ENCODE measurements at places on chromosomes 2 and 18. TPM values are rescaled to one million over a fixed set of nuclear protein-coding genes. Genes with fewer than 3 reads are reported as not detected.

DNA sequence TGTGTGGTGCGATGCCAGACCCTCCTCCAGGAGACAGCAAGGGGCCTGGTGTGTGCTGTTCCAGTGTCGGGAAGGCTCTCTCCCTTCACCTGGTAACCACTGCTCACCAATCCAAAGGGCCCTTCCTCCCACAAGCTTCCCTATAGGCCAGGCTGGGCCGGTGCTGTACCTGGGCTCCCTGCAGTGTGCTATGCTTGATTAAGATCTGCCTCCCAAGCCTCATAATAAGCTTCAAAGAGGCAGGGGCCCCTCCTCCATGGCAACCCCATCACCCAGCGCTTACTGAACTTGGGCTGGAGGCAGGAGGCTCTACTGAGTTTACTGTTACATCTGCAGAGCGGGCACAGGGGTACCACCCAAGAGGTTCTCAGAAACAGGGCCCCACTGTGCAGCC, 4.5 kb upstream of the MAL start:
- H3K4me1 ChIP-seq: no peaks in the 10 kb centered on the region
- no peak for DNase-seq
- H3K27me3 ChIP-seq: peaks cover 5% of the 10 kb centered on the region
- H3K36me3 ChIP-seq: no peaks in the 10 kb centered on the region
- H3K27ac ChIP-seq: no peak overlapping the region

DNA sequence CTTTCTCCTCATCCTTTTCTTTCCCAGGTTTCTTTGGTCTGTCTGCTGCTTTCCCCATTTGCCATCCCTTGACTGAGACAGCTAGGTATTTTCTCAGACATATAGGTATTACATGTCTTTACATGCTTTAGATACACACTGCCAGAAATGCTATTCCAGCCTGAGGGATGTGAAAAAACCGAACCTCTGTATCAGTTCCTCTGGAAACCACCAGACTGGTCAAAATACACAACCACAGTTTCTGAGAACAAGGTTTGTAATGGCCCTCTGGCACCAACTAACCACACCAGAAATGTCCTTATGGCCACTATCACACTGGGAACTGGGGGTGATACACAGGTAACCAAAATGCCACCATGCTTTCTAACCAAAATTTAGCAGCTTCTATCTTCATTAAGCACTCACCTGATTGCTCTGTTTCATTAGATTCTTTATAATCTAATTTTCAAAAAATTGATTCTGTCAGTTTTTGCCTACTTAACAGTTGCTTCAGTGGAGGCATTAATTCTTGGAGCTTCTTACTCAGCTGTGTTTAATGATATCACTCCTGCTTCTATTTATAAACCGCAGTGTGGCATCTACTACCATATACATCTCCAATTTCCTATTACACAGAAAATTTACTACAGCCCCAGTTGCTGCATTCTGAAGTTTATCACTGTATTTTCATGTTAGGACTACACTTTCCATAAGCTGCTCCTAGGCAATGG, 243.5 kb downstream of the WDPCP start:
- no peaks in the 10 kb centered on the region for H3K4me1 ChIP-seq
- no peak overlapping the region for H3K4me3 ChIP-seq
- H3K27ac ChIP-seq: no peak overlapping the region
- no peaks in the 10 kb centered on the region for H3K36me3 ChIP-seq
- no peaks in the 10 kb centered on the region for H3K27me3 ChIP-seq
- DNase-seq: no peak

The TDRD15 gene
- not detected for total RNA-seq

- no peak overlapping the region for H3K4me3 ChIP-seq
- peaks cover 13% of the 10 kb centered on the region for H3K4me1 ChIP-seq
- H3K27ac ChIP-seq: no peak overlapping the region
- no peaks in the 10 kb centered on the region for H3K27me3 ChIP-seq
- H3K36me3 ChIP-seq: no peaks in the 10 kb centered on the region
Observed at GRCh38 chr2:28979041-28979440, 2.1 kb upstream of the TOGARAM2 start.

- no peaks in the 10 kb centered on the region for H3K27me3 ChIP-seq
- no peaks in the 10 kb centered on the region for H3K36me3 ChIP-seq
- no peak overlapping the region for H3K27ac ChIP-seq
- DNase-seq: no peak
Observed at GRCh38 chr2:187943772-187944369, 347.8 kb upstream of the GULP1 start.

DNA sequence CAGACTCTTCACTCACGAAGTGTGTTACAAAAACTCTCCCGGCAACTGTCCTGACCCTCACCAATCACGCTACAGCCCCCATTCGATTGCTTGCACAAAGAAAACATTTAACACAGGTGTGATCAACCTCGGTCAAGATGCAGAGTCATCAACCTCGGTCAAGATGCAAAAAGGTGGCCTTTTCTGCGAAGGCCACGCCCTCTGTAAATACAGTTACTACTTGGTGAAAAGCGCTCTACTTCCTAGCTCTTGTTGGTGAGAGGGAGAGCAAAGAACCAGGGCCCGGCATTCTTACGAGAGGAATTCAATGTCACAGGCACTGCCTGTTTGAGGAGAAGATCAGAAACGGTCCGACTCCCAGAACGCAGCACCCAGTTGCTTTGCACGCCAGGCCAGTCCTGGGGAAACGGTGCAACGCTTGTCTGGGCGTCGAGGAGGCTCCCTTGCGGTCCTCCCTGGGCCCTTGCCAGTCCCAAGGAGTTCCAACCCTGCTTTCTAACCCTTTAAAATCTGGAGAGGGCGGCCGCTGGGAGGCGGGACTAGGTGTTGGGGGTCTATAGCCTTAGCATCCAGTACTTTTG, 1.9 kb downstream of the PIEZO2 start:
- H3K27me3 ChIP-seq: peaks cover 5% of the 10 kb centered on the region
- no peaks in the 10 kb centered on the region for H3K36me3 ChIP-seq
- no peaks in the 10 kb centered on the region for H3K4me1 ChIP-seq
- DNase-seq: no peak
- no peak overlapping the region for H3K4me3 ChIP-seq
- no peak overlapping the region for H3K27ac ChIP-seq

The CAPG gene
- total RNA-seq: 202 TPM

The RELCH gene
- 19.5 TPM for total RNA-seq

DNA sequence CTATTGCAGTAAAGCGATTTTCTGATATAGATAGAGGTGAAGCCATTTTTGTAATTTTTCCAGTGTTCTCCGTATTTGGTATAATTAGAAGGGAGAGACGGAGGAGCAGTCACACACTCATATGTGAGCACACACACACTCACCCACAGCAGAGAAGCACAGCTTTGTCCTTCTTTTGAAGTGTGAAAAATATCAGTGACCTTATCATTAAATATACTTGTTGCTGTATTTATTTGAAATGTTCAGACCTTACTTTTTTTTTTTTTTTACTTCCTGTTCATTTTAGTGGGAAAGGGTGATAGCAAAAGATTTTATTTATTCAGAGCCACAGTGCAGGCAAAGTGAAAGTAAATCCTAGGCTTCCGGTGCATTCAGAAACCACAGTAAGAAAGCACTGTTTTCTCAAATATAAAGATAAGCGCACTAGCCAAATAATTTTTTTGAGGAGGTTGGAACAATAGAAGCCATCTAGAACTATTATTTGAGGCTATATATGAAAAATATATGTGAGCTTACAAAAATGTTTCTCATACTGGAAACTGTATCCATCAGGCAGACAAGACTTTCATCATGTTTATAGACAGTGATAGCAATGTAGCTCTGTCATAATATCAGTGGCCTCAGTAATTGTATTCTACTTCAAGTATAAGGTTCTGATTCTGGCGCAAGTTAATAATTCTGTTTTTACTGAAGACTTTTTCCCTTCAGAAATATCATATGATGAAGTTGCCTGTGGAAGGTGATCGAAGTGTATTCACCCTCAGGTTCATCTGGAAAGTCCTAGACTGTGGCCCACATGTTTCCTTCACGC, 37.2 kb downstream of the TSHZ1 start:
- no peaks in the 10 kb centered on the region for H3K36me3 ChIP-seq
- H3K27me3 ChIP-seq: no peaks in the 10 kb centered on the region
- DNase-seq: peak; percentile 61
- H3K4me1 ChIP-seq: peaks cover 27% of the 10 kb centered on the region
- H3K4me3 ChIP-seq: peak overlapping the region; percentile 47
- peak overlapping the region; percentile 92 for H3K27ac ChIP-seq

- no peak overlapping the region for H3K4me3 ChIP-seq
- H3K4me1 ChIP-seq: no peaks in the 10 kb centered on the region
- no peak overlapping the region for H3K27ac ChIP-seq
- no peak for DNase-seq
Observed at GRCh38 chr2:235634435-235635158, 140.8 kb downstream of the AGAP1 start.

DNA sequence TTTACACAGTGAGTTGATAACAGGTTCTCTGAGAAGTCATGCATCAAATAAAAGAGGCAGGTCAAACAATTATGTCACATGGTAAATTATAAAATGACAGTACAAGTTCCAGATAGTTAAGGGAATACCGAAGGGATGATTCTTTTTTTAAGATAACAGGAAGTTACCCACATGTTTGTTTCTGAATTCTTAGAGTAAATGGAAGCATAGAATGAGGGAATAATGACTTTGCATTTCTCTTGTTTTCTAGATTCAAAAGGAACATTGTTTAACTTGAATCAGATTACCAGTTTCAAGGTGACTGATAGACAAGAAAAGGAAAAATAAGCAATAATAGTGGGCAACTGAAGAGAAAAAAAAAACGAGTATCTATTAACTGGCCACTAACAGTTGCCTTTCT, 124.5 kb downstream of the MIB1 start:
- no peaks in the 10 kb centered on the region for H3K4me1 ChIP-seq
- H3K36me3 ChIP-seq: peaks cover 14% of the 10 kb centered on the region
- DNase-seq: no peak
- H3K4me3 ChIP-seq: no peak overlapping the region

GRCh38 chr18:13364721-13365205, 146.2 kb downstream of the LDLRAD4 start:
- no peak overlapping the region for H3K27ac ChIP-seq
- H3K36me3 ChIP-seq: no peaks in the 10 kb centered on the region
- no peaks in the 10 kb centered on the region for H3K4me1 ChIP-seq

DNA sequence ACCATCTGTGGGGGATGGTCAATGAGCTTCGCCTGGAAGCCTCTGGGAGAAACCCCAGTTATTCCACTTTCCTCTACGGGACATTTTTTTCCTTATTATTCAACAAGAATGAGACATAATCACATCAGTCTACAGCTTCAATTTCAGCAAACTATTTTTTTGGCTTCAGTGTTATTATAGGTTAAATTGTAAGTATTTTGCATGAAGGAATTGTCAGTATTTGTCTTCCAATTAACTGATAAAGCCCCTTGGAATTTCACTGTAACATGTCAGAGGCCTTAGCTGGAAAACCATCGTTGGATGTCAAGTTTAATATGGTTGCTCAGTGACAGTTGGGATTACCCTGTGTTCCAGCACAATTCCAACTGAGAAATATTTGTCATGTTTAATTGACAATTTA, 480.9 kb upstream of the CHST9 start:
- H3K4me3 ChIP-seq: no peak overlapping the region
- H3K36me3 ChIP-seq: no peaks in the 10 kb centered on the region
- no peak for DNase-seq
- no peaks in the 10 kb centered on the region for H3K4me1 ChIP-seq
- no peaks in the 10 kb centered on the region for H3K27me3 ChIP-seq

GRCh38 chr2:216578325-216578724, 54.9 kb upstream of the IGFBP2 start:
- H3K36me3 ChIP-seq: no peaks in the 10 kb centered on the region
- DNase-seq: no peak
- H3K27ac ChIP-seq: no peak overlapping the region
- no peaks in the 10 kb centered on the region for H3K4me1 ChIP-seq

- H3K27me3 ChIP-seq: no peaks in the 10 kb centered on the region
- no peak for DNase-seq
Observed at GRCh38 chr2:28587526-28588291, 91.8 kb downstream of the PLB1 start.
